NCI-H1436 treated with DMSO at 0.1 percent for 48 hours (cell line): ENCODE measurements at places on chromosomes 12 and 14.

DNA sequence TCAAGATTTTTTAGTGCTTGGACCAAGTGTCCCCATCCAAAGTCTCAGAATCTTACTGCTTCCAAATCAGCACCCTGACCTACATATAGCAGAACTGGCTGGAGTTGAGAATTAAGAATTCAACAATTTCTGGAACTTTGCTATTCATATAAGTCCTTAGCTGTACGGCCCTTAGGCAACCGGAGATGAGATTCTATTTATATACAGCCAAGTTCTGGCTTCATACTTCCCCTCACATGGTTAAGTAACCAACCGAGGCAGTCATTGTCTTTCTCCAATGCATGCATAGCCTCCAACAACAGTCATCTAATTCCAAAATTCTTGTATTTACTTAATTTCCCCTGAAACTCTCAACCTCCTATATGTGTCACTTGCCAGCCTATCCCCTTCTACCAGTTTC is 76.6 kb downstream of the SINHCAF start:
- no peak for DNase-seq

DNA sequence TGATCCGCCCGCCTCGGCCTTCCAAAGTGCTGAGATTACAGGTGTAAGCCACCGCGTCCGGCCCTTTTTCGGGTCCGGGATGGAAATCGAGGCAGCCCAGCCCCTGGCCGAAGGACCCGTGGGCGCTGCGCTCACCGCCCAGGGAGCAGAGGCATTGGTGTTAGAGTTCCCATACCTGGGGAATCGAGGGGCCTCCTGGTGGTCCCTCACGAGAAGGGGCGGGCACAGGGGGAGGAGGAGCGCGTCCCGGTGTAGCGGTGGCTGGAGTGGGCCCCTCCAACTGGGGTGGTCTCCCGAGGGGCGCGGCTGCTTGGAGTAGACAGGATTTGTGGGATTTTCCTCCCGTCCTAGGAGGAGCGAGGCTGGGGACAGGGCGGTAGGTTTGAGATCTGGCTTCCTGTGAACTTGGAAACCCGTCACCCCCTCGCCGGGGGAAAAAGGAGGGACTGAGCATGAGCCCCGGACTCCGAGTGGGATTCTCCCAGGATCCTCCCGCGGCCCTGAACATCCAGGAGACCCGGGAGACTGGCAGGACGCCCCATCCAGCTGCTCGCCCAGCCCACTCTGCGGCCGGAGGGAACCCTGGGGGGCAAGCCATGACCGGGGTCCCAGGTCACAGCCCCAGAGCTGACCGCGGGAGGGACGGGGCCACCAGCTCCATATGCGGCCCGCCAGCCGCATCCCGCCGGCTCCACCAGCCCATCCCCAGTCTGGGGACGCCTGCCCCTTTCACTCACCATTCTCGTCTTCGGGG is 70.9 kb downstream of the ASCL4 start:
- no peak for DNase-seq

DNA sequence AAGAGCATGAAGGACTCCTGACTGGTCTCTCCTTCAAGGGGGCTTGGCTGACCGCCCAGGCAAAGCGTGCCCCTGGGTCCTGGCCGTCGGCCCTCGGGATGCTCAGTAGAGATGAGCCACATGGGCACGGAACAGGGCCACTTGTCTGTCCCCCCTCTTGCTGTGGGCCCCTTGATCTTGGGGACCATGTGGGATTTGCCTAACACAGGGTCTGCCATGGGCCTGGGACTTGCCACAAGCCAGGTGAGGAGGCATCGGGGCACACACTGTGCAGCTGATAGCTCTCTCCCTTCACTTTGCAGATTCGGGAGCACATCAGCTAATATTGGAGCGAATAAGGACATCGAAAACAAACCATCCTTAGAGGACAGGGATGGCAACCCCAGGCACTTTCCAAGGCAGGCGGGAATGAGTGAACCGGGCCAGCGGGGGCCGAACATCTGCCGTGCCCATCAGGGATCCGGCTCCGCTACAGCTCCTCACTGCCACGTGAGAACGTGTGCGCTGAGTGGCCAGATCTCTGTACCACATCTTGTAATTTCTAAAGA is 88.1 kb downstream of the PIWIL1 start:
- DNase-seq: no peak

GRCh38 chr12:103422746-103423515 is 72.8 kb downstream of the C12orf42 start:
- DNase-seq: peak; percentile 73

DNA sequence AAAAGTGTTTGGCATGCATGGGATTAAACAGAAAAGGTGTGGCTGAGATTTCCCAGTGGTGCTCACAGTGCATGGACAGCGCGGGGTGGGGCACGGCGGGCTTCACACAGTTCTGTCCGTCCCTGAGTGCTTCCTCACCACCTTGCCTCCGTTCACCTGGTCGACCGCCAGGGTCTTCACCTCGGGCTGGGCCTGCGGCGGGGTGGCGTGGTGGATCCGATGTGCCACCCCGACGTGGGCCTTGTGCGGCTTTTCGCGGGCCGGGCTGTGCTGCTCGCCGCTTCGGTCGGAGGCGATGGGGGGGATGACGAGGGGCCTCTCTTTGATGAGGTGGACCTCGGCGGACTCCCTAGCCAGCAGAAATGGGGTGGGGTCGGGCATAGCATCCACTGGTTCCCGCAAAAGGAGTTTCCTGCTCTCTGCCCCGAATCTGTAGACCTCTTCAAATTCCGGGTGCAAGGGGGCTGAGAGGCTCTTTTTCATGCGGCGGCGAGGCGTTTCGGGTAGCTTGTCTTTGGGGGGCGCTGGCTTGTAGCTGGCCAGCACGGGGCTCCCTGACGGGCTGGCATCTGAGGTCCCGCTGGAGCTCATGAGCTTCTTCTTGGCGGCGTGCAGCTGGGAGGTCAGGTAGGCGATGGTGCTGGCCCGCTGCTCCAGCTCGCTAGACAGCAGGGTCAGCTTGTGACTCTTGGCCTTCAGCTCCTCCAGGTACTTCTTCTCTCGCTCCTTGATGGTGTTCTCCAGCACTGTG is 35.5 kb downstream of the CCDC92 start:
- no peak for DNase-seq

GRCh38 chr12:95114766-95115405 is 41.5 kb upstream of the NR2C1 start:
- no peak for DNase-seq
